ENCODE measurements at places on chromosomes 12 and 14.
A peak's percentile ranks its signal among the peaks of the same experiment; 100 is the strongest.

DNA sequence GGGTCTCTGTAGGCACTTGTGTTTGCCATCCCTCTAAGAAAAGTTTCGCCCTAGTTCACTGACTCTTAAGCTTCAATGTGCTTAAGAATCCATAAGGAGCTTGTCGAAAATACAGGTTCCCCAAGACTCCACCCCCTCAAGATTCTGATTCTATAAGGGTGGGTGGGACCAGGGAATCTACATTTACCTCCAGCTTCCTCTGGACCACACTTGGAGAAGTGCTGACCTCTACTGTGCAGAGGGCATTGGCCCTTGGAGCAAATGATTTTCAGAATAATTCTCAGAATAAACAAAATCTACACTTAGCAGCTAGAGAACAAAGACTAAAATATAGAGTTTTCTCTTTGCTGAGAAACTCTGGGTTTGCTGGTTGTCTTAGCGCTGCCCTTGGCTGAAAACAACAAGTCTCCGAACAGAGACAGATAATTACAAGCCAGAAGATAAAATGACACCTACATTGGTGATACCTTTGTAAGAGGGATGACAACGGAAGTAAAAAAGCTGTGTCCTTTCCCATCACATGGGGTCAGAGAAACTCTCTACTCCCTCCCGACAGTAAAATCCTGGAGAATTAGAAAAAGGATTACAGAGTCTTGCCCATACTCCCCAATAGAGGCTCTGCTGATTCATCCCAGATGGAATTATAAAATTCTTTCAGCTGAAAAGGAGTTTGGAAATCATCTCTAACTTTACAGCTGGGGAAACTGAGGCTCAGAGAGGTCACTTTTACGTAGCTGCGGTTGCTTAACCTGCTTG is 4.8 kb downstream of the TGFB3 start:
- no peak for DNase-seq

DNA sequence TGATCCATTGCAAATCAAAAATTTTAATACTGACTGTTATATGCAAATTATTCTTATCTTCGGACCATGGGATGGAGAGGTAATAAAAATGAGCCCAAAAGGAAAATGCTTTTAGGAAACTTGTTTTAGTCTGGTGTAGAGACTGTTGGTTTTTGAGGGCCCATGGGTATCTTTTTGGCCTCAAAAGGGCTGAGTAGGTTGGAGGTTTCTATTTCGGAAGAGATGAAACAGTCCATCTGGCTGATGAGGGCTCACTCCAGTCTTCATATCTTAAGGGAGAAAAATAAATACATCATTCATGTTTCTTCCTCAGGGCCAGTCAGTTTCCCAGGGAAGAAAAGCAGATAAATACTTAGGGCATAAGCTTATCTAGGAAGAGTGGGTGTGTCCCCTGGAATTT is 290.7 kb downstream of the RMST start:
- DNase-seq = no peak

DNA sequence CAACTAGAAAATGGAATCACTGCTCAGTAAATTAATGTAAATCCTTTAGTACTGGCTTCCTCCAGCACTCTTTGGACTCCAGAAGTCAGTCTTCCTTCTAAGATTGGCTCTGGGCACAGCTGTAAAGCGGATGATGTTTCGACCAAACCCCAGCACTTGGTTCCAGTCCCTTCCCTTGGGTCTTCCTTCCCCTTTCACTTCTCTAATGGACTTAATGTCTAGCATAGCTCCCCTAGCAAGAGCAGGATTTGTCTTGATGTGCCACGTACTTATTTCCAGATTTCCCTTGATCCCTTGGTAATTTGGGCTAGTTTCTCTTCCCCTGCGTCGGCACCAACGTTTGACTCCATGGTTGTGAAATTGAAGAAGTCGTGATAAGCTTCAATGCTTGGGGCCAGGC is 28.3 kb downstream of the C12orf75 start:
- DNase-seq = no peak

DNA sequence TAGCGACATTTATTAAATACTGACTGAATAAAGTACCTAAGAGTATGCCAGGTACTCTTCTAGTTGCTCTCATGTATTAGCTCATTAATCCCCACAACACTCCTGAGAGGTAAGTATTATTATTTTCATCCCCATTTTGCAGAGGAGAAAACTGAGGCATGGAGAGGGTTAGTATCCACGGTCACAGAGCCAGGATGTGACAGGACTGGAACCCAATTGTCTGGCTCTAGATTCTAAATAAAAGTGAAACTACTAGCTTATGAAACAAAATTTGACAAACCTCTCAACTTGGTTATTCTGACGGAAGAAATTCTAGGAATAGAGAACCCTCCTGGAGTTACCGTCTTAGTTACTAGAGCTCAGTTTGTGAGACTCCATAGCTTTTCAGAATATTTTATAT is 112.2 kb downstream of the CHST11 start:
- DNase-seq = no peak

- no peak for DNase-seq
Measured at GRCh38 chr12:2416158-2416557, 363.4 kb downstream of the CACNA1C start.

GRCh38 chr12:58765076-58765475 is 155.2 kb downstream of the LRIG3 start:
- no peak for DNase-seq

- DNase-seq = no peak
Measured at GRCh38 chr12:103652808-103653207, 65.7 kb downstream of the STAB2 start.

DNA sequence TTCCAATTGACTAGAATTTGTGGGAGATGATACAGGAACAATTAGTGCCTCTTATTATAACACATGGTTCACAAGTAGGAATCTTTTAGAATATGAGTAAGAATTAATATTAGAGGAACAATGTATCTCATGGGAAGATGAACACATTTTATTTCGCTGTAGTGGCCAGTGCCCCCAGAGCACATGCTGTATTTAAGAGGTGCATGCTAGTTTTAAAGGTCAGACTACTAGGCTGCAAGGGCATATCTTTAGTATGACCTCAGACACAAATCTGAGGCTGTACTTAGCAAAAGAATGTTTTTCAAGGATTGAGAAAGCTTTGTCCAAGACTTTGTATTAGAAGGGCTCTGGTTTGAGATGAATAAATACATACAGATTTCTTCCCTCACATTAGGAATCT is 586.9 kb downstream of the CCER1 start:
- no peak for DNase-seq

DNA sequence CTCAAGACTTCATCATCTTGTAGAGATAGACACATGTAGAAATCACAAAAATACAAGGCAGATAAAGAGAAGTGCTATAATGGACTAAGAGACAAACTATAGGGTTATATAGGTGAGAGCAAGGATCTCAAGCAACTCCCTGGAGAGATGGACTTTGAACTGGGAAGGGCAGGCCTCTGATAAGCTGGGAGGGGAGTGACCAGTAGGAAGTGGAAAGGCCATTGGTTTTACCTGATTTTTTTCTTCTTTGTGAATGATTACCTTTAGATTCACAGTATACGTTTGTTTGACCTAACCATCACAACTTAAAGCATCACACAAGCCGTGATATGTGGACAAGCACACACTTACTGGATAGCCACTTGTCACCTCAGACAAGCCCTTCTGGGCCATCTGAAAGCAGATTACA is 5.2 kb upstream of the TEP1 start:
- DNase-seq = no peak

DNA sequence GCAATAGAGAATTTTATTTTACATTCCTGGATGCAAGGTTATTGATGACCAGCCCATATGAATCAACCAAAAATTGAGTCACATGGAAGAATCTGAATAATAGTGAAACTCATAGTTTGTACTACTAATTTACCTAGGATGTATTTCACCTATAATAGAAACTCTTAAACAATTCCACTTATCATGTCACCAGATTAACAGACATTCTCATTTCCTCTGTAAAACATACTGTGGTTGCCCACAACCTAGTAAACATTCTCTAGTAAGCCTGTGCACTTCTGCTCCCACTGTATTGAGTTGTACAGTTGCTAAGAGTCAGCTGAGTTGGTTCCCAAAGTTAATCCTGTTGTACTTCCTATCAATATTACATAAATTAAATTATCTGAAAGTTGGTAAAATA is 196.6 kb upstream of the TMTC1 start:
- no peak for DNase-seq

DNA sequence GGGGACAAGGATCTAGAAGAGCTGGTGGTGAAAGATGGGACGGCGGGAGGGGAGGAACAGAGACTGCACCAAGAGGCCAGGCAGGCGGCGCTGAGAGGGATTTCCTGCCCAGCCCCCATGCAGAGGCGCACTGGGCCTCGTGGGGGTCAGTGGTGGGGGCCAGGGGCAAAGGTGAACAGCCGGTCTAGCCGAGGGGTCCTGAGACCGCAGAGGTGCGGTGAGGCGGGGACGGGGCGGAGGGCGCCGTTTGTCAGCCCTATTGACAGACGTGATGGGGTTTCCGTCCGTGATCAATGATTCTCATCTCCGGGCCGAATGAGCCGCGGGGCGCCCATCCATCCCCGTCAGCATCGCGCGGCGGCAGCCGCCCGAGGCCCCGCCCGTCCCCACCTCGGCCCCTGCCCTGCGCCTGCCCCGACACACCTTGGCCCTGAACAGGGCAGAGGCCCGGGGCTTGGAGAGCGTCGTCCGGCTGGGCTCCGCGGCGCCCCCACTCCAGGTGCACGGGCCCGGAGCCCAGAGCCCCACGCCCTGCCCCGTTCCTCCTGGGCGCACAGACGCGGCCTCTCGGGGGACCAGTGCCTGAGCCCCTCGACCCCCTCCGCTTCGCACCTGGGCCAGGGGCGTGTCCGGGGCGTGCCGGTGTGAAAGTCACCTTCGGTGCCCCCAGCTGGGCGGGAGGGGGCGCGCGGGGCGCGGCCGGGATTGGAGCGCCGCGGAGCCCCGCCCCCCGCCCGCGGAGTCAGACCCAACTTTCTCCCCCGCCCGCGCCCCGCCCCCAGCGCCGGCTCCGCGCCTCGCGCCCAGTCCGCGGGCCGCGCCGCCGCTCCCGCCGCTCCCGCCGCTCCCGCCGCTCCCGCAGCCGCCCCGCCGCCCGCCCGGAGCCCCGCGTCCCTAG is at the start of gene NXPH4:
TSS of gene NXPH4 (plus strand) at position 781 of the 898 bp plus-strand sequence. CDS start 176 bp downstream, outside the sequence.
- no peak for DNase-seq

- no peak for DNase-seq
Measured at GRCh38 chr14:104385531-104386101, 193.9 kb upstream of the C14orf180 start.

DNA sequence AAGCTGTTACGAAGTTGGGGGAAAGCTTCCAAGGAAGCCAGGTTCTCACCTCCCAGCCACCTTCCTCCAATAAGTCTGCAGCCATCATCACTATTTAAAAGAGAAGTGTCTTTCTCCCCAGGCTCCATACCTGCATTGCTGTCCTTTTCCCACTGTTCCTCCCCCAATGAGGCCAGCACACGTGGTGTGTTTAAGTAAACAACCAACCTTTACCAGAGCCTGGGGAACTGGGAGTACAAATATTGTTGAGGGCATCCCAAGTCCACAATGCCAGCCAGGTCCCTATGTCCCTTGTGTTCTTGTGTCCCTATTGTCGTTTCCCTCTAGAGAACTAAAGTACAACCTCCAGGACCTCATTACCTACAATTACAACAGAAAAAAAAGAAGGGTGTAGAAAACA is 49.2 kb upstream of the PNMA1 start:
- DNase-seq = no peak

DNA sequence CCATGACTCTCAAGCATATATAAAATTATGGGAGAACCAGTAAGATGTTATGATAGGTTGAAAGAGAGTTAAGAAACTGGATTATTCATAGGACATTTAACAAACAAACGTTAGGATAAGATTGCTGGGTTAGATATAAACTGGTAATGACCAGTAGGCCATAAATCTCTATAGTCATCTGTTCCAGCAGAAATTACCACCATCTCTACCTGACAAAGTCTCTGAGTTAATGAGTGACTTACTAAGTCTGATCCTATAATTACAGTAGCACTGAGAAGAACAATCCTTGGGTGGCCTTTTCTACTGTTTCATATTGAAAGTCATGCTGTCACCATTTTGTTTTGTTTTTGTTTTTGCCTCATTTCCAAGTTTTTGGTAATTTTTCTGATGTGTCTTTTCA is 136.9 kb upstream of the CNOT2 start:
- DNase-seq = no peak

GRCh38 chr12:25208554-25208953 is 13.5 kb downstream of the ETFRF1 start:
- DNase-seq = no peak

- DNase-seq = peak; percentile 32
Measured at GRCh38 chr12:93442411-93443340, 929 bp upstream of the UBE2N start.

DNA sequence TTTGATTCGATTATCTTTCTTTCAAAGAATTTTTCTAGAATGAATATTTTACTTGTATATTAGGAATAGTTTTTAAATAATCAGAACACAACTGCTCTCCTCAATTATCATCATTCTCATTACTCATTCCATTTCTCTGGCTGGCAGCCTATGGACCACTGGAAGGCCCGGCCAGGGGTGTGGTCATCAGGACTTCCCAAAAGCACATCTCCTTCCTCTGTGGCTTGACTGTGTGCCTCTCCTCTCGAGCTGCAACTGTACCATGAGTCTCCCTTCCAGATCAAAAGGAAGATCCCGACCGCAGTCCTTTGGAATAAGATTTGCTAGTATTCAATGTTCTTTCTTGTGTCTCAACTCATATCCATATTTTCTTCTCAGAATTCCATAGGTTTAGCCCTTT is 42.7 kb downstream of the DYRK2 start:
- no peak for DNase-seq

- DNase-seq = no peak
Measured at GRCh38 chr12:105499205-105499604, 168.7 kb downstream of the C12orf75 start.

DNA sequence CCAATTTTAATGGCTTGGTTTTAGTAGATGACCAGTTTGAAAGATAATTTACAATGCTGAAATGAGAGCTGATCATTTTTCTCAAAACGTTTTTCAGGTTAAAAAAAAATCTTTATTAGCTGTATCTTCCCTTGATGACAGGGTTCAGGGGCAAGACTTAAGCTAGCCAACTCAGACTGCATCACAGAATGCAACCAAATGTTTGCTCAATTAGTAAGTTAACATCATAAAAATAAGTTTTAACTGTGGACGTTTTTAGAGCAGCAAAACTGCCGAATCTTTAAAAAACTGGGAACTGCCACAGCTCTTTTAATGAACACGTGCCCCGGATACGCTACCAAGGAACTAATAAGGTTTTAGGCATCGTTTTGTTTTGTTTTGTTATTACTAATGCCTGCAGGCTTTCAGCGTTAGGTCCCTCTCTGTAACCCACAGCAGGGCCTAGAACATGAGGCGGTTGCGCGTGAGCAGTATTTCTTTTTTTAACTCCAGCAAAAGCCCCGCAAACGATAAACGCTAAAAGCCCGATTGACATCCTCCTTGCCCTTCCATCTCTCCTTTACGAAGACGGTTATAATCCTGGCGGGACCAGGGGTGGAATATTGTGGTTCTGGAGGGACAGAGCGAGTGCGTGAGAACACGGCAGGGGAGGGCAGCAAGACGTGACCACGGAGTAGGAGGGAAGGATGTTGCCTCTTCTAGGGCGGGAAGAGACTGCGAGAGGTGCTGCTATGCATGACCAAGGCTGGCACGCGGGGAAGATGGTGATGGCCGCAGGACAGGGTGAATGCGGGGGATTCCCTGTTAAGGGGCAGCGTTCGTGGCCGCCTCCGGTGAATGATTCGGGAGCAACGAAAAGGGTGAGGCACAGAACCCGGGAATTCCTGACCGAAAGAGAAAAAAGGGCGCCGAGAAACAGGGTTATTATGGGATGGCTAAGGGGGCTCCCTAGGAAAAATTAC is 652 bp downstream of the SUPT16H start:
- DNase-seq = peak; percentile 55
